ENCODE measurements at places on chromosomes 16 and 17. TPM values are rescaled to one million over a fixed set of nuclear protein-coding genes. Genes with fewer than 3 reads are reported as not detected.

- no peak for DNase-seq
Observed at GRCh38 chr16:72921106-72921505, 126.8 kb downstream of the ZFHX3 start.

GRCh38 chr16:57036945-57037344 lies 47.6 kb downstream of the NLRC5 start:
- DNase-seq, result no peak

TBC1D3 gene
- polyA plus RNA-seq, result not detected

- DNase-seq, result peak; percentile 36
Observed at GRCh38 chr17:19470530-19471261, 59.7 kb downstream of the RNF112 start.

- no peak for DNase-seq
Observed at GRCh38 chr16:7426161-7426560, 93.5 kb downstream of the RBFOX1 start.

GRCh38 chr17:12391468-12391867 lies 274.2 kb upstream of the MYOCD start:
- DNase-seq, result no peak

GRCh38 chr17:66985338-66986237 lies 21.1 kb downstream of the CACNG4 start:
- DNase-seq, result no peak

- DNase-seq, result no peak
Observed at GRCh38 chr17:45345246-45345553, 28.4 kb upstream of the MAP3K14 start.

GRCh38 chr16:75304521-75305363 lies 53.3 kb upstream of the BCAR1 start:
- DNase-seq, result no peak

MILR1 gene
- polyA plus RNA-seq, result 5.1 TPM

GRCh38 chr17:46056800-46057304 lies 57.8 kb downstream of the STH start:
- peak; percentile 2 for DNase-seq

CLEC18A gene
- 0.12 TPM for polyA plus RNA-seq

DNA sequence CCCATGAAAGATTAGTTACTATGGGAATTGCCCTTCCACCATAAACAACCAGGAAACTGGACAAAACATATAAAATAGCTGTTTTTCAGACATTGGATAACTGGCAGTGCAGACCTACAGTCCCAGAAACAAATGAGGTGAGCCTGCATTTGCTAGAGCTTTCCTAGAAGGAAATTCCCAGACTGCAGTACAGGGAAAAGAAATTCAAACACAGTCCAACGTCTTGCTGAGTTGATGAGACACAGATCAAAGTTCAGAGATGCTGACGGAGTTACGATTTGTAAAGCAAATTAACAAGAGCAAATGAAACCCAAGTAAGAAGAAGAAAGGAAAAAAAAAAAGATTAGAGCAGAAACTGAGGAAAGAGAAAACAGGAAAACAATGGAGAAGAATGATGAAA lies 41.3 kb upstream of the MNT start:
- DNase-seq, result no peak

DNA sequence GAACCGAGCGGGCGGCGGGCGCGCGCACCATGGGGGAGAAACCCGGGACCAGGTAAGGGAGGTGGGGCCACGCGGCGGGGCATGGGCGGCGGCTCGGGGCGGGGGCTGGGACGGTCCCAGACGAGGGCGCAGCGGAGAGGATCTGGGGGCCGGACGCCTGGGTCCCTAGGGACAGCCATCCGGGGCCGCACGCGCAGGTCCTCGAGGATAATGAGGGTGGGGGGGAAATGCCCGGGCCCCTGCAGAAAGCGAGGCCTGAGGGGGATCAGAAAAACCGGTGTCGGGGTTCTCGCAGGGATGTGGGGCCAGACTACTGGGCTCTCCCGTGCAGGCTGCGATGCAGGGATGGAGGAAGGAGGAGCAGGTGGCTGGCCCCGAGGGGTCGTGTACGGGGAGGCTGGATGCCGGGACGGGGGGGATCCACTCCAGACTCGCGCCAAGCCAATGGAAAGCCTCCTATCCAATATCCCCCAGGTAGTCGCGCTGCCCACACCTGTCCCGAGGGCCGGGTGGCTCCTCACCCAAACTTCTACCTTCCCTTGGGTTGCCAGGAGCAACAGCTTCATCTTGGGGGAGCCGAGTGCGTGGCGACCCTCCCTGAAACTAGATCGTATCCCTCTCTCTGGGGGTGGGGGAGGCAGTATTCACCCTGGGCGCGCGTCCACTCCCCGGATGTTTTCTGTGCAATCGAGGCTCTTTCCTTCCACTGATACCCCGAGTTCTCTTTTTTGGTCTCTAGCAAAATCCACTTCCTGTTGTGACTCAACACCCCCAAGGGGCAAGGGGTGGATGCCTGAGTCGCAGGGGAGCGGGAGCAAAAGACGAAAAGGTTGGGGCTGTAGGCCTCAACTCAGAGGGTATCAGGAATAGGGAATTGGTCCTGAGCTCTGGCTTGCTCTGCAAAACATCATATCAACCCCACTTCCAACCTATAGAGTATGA lies 532 bp downstream of the ARRB2 start:
- no peak for DNase-seq

- no peak for DNase-seq
Observed at GRCh38 chr17:43360376-43360738, 38.4 kb upstream of the ARL4D start.

Measured in AG04450 (cell line).